ENCODE measurements at places on chromosomes 3 and 15.

- no peak for DNase-seq
Observed at GRCh38 chr15:58040150-58040549, 25.4 kb downstream of the ALDH1A2 start.

DNA sequence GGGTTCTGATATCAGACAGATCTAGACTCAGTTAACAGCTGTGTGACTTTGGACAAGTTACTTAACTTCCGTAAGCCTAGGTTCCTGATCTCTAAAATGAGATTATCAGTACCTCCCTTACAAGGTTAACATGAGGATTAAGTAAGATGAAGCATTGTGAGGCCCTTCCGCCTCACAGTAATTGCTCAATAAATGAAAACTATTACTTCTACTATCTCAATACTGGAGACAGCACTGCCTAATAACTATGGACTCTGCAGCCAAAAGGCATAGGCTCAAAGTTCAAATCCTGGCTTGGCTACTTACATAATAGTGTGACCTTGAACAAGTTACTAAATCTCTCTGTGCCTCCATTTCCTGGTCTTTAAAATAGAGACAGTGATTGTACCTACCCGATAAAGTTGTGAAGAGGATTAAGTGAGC lies 82.0 kb upstream of the ATP11B start:
- DNase-seq, result no peak

GRCh38 chr3:185537369-185537970 lies 14.9 kb downstream of the LIPH start:
- no peak for DNase-seq

DNA sequence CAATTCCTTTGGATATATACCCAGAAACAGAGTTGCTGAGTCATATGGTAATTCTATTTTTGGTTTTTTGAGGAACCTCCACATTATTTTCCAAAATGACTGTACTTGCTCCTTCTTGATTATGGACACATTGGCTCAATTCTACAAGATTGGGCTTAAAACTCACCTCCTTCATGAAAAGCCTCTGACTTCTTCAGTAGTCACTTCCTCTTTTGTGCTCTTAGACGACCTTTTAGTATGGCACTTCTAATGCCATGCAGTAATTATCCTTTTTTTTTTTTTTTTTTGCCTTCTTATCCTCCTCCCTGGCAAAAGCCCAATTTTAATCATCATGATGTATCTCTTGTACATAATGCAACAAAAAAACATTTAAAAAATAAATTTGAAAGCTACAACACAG lies 33.0 kb upstream of the ABHD17C start:
- no peak for DNase-seq

- DNase-seq, result no peak
Observed at GRCh38 chr15:76711351-76711827, 193.8 kb downstream of the SCAPER start.

All from stimulated activated CD8-positive, alpha-beta memory T cell treated with anti-CD3 and anti-CD28 coated beads, Interleukin-2, amount 100 ng/mL, for 48 hours (primary cell).